ENCODE measurements at places on chromosomes 2 and 18. TPM values are rescaled to one million over a fixed set of nuclear protein-coding genes. Genes with fewer than 3 reads are reported as not detected.

Gene GPD2
- 31.0 TPM for total RNA-seq

Gene MYL1
- total RNA-seq: not detected

Gene TANC1
- total RNA-seq: 17.8 TPM

Gene D2HGDH
- 11.4 TPM for total RNA-seq

Gene SERPINB12
- not detected for total RNA-seq

Gene ABCB11
- not detected for total RNA-seq

Gene OTOF
- total RNA-seq: not detected

Gene TUBA4A
- total RNA-seq: 15.6 TPM

Gene SERPINB7
- total RNA-seq: not detected

Gene HNMT
- 39.8 TPM for total RNA-seq

Gene LIPG
- total RNA-seq: 2.5 TPM

Gene LINC00305
- not detected for total RNA-seq

Gene SCG2
- 11.7 TPM for total RNA-seq

Gene TRIB2
- 48.5 TPM for total RNA-seq

Gene DGUOK
- 92.9 TPM for total RNA-seq

Gene TTR
- total RNA-seq: not detected

Gene ERBB4
- total RNA-seq: not detected

Gene CNGA3
- total RNA-seq: not detected

Gene ELP2
- total RNA-seq: 46.0 TPM

Gene SAG
- not detected for total RNA-seq

Gene SNORC
- 6.8 TPM for total RNA-seq

Gene RAMP1
- total RNA-seq: 21.7 TPM

Gene CYS1
- total RNA-seq: 0.39 TPM

Gene RTP5
- not detected for total RNA-seq

Gene POTEC
- total RNA-seq: not detected

Gene GAREM1
- total RNA-seq: 5.7 TPM

Gene PCARE
- not detected for total RNA-seq

Gene RGPD3
- total RNA-seq: under 0.01 TPM

Gene UGT1A10
- not detected for total RNA-seq

Gene SRD5A2
- not detected for total RNA-seq

Gene ERMN
- total RNA-seq: not detected

Gene RAD51AP2
- total RNA-seq: not detected

Gene SERPINB3
- under 0.01 TPM for total RNA-seq

Gene SP140
- 0.39 TPM for total RNA-seq

Gene NEU2
- not detected for total RNA-seq

Gene STK16
- 14.2 TPM for total RNA-seq

Gene TFCP2L1
- 0.16 TPM for total RNA-seq

Gene SLC19A3
- 1.0 TPM for total RNA-seq

Gene IL36B
- total RNA-seq: not detected

Gene ING5
- total RNA-seq: 16.2 TPM

Gene COL5A2
- 529 TPM for total RNA-seq

Gene LGALSL
- 17.7 TPM for total RNA-seq

Gene FLACC1
- not detected for total RNA-seq

Measured in epithelial cell of alveolus of lung (primary cell).